ENCODE measurements at places on chromosomes 7 and 10.

- DNase-seq = no peak
These were observed 22.4 kb downstream of the ADCYAP1R1 start for GRCh38 chr7:31074403-31075085.

GRCh38 chr10:11286261-11286852 lies 268.7 kb downstream of the CELF2 start:
- no peak for DNase-seq

DNA sequence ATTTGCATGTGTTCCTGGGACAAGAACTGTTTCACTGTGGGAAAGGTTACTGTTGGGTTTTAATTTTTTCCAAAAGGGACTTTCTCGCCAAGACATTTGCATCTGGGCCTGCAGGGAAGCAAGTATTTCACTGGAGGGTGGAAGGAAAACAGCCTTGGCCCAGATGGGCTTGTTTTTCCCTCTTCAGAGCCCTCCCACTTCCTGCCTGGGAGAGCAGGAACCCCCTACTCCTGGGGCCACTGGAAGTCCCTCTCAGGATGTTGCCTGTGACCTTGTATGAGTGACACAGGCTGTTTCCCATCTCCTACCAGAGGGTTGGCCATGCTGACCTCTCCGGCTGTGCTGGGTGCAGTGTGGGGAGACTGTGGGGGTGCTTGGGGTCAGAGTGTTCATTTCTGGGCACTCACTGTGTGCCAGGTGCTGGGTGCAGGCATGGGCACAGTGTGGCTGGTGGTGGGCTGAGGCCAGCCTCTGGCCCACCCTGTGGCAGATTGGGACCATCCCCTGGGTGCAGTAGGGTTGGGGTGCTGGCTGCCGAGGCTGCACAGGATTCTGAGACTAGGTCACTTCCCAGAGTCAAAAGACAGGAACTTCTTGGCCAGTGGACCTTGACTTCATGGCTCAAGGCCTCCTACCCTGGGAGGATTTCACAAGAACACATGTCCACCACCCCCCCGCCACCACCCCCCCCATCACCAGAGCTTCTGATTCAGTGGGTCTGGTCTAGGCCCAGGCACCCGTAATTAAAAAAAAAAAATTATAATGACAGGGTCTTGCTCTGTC lies 10.2 kb downstream of the TSPAN15 start:
- DNase-seq = no peak

- DNase-seq = no peak
These were observed 24.8 kb downstream of the OIT3 start for GRCh38 chr10:72918352-72918751.

GRCh38 chr10:77004917-77005564 lies 632.6 kb downstream of the KCNMA1 start:
- DNase-seq = peak; percentile 75

- no peak for DNase-seq
These were observed 9.5 kb downstream of the OGDHL start for GRCh38 chr10:49752584-49752983.

- DNase-seq = no peak
These were observed 678.6 kb upstream of the FOXK1 start for GRCh38 chr7:4003503-4003902.

- DNase-seq = no peak
These were observed 8.1 kb upstream of the GRID1 start for GRCh38 chr10:86374664-86375063.

DNA sequence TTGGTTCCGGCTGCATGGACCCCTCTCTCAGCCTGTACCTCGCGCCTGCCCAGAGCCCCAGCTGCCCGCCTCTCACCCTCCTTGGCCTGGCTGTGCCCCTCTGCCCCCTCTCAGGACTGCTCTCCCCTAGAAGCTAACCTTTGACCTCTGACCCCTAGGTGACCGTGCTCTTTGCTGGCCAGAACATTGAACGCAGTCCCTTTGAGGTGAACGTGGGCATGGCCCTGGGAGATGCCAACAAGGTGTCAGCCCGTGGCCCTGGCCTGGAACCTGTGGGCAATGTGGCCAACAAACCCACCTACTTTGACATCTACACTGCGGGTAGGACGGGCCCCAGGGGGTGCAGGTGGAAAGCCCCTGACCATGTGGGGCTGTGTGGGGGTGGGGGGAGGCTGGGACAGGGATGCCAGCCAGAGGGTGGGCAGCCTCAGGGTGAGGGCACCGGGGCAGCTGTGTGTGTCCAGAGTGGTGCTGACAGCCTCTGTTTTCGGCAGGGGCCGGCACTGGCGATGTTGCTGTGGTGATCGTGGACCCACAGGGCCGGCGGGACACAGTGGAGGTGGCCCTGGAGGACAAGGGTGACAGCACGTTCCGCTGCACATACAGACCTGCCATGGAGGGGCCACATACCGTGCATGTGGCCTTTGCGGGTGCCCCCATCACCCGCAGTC lies 8.0 kb downstream of the FLNC start:
- DNase-seq = no peak

DNA sequence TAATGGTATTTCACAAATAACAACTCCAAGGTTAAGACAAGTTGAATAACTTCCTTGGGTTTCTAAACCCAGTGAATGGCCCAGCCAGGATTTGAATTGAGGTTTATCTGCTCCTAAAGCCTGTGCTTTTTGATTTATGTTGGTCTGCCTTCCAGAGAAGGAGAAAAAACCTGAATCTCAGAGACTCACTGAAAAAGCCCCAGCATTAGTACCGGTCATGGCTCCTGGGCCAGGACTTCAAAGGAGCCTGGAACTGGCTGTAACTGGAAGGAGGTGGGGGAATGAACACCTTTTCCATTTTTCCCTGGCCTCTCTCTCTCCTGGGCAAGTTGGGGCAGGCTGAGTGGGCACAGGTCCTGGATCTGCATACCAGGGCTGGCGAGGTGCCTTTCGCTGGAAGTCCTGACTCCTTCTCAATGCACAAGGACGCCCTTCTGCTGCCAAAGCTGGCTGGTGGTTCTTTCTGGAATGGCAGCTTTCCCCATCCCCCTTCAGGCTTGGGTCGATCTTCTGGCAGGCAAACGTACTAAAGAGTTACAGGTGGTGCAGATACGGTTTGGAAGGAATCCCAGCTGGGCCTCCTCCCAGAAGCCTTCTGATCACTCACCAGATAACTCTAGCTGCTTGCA lies 268.2 kb downstream of the PTEN start:
- DNase-seq = peak; percentile 79

DNA sequence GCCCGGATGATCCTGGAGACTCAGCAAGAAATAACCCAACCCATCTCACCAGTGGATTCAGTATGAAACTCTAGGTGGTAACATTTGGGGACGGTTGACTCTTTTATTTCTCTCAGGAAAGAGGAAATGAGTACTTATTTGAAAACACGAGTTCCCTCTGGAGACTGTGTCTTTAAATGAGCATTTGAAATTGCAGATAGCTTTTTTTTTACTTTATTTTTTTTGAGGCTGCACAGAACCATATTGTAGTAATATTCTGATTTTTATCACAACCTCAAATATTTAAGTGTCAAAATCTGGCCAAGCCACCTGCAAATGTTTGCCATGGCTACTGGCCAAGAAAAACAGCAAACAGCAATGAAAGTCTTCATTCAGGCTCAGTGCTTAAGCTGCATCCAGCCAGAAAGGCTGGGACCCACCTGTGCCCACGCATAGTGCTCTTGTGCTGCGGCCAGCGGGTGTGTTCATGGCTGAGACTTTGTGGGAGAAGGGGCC lies 160.8 kb downstream of the CREB5 start:
- peak; percentile 40 for DNase-seq

- DNase-seq = peak; percentile 65
These were observed 178.5 kb downstream of the JCAD start for GRCh38 chr10:29880856-29881255.

DNA sequence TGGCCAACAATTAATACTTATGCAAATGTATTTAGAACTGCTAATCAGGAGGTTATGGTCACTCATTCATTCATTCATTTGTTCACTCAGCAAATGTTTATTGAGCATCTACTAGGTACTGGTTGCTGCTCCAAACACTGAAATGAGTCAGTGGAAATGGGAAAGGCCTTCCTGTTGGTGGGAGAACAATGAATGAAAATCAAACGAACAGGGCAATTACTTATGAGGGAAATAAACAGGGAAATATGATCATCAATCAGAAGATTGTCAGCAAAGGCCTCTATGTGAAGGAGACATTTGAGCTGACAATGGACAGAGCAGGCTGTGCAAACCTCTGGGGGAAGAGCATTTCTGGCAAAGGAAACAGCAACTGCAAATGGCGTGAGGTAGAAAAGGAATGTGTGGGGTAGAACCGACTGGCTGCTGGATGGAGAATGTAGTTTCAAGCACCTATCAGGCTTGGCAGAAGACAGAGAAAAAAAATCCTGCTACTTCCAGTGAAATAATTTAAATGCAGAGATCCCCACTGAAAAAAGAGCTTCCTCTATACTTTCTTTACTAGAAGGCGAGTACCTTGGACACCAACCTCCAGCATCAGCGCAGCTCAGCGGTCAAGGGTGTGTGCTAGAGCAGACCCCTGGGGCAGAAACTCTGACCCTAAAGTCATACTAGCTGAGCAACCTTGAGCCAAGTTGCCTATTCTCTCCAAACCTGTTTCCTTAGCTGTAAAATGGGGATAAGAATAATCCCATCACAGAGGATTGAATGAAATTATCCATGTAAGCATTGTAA lies 108.8 kb upstream of the EEPD1 start:
- no peak for DNase-seq

GRCh38 chr7:71661671-71662224 lies 529.8 kb downstream of the GALNT17 start:
- DNase-seq = no peak

- no peak for DNase-seq
These were observed 129.1 kb upstream of the CHST15 start for GRCh38 chr10:124222318-124222987.

DNA sequence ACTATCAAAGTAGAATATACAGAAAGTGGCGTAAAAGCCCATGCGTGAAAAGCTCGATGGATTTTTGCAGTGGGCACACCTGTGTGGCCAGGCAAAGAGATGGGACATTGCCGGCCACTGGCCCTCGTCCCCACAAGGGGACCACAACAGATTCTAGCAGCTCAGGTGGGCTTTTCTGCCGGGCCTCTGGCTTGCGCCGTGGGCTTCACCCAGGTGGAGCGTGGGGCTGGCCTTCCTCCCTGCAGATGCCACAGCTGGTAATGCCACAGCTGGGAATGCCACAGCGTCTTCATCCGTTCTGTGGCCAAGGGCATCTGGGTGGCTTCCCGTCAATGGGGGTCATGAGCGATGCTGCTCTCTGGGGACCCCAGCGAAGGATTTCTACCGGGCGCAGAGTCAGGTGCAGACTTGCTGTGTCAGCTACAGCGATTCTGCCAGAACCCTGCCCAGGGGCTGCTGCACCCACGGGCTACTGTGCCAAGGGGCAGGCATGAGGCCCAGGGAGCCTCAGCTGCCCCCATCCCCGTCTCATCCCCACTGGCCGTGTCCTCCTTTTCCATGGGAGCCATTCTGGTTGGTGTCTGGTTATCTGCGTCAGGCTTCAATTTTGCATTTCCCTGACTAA lies 52.5 kb upstream of the NKX6-2 start:
- DNase-seq = no peak

GRCh38 chr7:146115548-146115850 lies 1.1 kb upstream of the CNTNAP2 start:
- DNase-seq = no peak

- no peak for DNase-seq
These were observed 78.4 kb downstream of the CARD11 start for GRCh38 chr7:2965301-2965700.

- DNase-seq = no peak
These were observed 43.4 kb upstream of the PPIF start for GRCh38 chr10:79303631-79304478.

- no peak for DNase-seq
These were observed 2.6 kb downstream of the PPP1R35 start for GRCh38 chr7:100433592-100434296.

DNA sequence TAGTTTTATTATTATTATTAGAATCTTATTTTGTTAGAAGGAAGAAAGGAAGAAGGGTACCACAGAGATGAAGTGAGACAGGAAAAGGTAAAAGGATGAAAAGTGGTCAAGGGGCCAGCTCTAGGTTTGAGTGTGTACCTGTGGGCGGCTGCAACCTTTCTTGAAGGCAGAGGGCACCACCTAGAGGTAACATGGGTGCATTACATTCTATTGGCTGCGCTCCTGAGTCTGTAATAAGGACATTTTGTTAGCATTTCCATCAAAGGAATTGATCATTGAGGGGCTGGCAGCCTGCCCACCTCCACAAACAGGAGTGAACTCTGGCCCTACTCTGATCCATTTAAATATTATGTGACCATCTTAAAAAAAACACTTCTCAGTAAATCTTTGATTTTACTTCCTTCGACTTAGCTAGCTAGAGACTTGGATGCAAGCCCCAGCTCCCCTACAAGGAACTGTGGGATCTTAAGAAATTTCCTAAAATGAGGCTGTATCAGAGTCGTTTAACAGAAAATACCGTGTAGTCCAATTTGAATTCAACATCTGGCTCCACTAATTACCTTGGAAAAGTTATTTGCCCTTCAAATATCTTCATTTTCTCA lies 610.4 kb downstream of the IPMK start:
- DNase-seq = peak; percentile 56

DNA sequence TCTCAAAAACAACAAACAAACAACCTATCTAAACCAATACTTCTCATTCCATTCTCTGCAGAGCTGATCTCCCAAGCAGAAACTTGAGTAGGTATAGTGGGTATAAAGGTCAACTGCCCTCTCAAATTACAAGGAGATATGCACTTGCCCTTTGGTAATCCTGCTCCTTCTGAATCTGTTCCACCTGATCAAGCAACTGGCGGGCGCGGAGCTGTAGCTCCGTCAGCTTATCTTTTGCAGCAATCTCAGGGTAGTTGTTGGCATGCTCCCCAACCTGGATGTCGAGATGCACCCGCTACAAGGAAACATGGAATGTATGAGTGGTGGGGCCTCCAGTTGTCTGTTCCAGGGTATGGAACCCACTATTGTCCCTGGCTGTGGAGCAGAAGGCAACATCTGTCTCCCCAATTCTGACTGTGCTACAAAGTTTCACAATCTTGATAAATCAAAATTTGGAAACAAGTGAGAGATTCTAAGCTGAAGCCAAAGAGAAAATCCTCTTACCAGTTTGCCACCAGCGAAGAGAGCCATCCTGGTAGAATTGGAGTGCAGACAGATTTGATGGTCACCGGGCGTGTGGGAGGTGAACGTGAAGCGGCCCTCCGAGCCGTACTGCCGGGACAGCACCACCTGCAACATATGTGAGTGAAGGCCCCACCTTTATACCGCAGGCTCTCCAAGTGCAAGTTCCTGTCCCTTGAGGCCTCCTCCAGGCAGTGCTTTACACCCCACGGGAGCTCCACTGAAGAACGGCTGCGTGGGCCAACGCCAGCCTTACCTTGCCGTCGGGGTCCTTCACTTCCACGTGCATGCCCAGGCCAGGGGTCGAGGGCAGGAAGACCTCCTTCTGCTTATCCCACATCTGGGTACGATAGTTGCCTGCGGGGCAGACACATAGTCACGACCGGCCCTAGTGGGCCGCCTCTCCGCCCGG lies 819 bp downstream of the TMED4 start:
- peak; percentile 18 for DNase-seq

Measured in fibroblast of lung (primary cell).